ENCODE measurements at places on chromosomes 7 and 10.
A peak's percentile ranks its signal among the peaks of the same experiment; 100 is the strongest.

- peak overlapping the region; percentile 35 for H3K4me3 ChIP-seq
- peaks cover 56% of the 10 kb centered on the region for H3K4me1 ChIP-seq
- peaks cover 45% of the 10 kb centered on the region for H3K36me3 ChIP-seq
- peak overlapping the region; percentile 82 for H3K27ac ChIP-seq
Observed at GRCh38 chr10:15122477-15123030, 25.4 kb downstream of the RPP38 start.

DNA sequence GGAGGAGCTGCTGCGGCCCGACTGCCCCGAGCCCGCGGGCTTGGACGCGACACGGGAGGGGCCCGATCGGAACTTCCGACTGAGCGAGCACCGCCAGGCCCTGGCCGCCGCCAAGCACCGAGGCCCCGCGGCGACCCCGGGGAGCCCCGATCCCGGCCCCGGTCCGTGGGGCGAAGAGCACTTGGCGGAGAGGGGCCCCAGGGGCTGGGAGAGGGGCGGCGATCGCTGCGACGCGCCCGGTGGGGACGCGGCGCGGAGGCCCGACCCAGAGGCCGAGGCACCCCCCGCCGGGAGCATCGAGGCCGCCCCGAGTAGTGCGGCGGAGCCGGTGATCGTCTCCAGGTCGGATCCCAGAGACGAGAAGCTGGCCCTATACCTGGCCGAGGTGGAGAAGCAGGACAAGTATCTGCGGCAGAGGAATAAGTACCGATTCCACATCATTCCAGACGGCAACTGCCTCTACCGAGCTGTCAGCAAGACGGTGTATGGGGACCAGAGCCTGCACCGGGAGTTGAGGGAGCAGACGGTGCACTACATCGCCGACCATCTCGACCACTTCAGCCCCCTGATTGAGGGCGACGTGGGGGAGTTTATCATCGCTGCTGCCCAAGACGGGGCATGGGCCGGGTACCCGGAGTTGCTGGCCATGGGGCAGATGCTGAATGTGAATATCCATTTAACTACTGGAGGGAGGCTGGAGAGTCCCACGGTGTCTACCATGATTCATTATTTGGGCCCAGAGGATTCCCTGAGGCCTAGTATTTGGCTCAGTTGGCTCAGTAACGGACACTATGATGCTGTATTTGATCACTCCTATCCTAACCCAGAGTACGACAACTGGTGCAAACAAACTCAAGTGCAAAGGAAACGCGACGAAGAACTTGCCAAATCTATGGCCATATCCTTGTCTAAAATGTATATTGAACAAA is 1.4 kb downstream of the OTUD1 start:
- peak; percentile 33 for DNase-seq
- peaks cover 39% of the 10 kb centered on the region for H3K36me3 ChIP-seq
- H3K27ac ChIP-seq: peak overlapping the region; percentile 83
- H3K4me3 ChIP-seq: peak overlapping the region; percentile 87

GRCh38 chr7:1537535-1538412 is 7.3 kb downstream of the MAFK start:
- peaks cover 18% of the 10 kb centered on the region for H3K4me1 ChIP-seq
- H3K27ac ChIP-seq: no peak overlapping the region
- DNase-seq: no peak
- no peak overlapping the region for H3K4me3 ChIP-seq
- H3K36me3 ChIP-seq: peaks cover 13% of the 10 kb centered on the region
- H3K27me3 ChIP-seq: no peaks in the 10 kb centered on the region

DNA sequence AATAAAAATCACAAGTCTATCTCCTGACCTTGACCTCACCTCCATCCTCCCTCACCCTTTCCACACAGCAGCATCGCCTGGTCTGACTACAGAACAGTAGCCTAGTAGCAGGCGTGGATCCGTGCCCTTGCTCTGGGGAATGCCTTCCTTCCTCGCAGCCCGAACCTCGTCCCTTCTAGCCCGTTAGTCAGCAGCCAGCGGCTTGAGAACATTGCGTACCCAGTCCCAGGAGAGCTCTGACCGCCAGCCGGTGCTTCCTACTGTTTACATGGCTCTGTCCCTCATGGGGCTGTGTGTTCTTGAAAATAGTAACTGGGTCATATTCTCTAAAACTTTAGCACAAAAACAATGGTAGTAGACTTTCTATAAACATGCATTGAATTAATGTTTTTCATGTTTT is 682.7 kb upstream of the IGFBP3 start:
- no peaks in the 10 kb centered on the region for H3K27me3 ChIP-seq
- DNase-seq: no peak
- H3K4me1 ChIP-seq: no peaks in the 10 kb centered on the region
- H3K36me3 ChIP-seq: no peaks in the 10 kb centered on the region

DNA sequence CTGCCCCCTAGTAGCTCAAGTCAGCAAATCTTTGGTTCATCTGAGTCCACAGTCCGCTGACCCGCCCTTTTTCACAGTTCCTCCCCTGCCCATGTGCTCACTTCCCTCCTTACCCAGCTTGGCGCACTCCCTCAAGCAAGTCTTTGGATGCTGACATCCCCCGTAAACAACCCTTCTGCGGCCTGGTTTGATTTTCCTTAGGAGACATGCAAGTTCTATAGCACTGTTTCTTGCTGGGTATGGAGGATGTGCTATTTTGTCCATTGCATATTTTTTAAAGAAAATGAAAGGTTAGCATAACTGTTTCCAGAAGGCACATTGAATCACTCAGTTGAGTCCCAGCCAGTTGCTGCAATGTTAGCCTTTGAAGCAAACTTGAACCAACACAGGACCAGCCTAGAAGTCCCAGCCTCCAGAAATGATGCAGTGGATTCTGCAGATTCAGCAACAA is 38.2 kb downstream of the HTRA1 start:
- H3K27me3 ChIP-seq: peaks cover 14% of the 10 kb centered on the region
- H3K27ac ChIP-seq: no peak overlapping the region
- peaks cover 10% of the 10 kb centered on the region for H3K4me1 ChIP-seq
- H3K4me3 ChIP-seq: no peak overlapping the region
